ENCODE measurements at places on chromosomes 13 and 19.

DNA sequence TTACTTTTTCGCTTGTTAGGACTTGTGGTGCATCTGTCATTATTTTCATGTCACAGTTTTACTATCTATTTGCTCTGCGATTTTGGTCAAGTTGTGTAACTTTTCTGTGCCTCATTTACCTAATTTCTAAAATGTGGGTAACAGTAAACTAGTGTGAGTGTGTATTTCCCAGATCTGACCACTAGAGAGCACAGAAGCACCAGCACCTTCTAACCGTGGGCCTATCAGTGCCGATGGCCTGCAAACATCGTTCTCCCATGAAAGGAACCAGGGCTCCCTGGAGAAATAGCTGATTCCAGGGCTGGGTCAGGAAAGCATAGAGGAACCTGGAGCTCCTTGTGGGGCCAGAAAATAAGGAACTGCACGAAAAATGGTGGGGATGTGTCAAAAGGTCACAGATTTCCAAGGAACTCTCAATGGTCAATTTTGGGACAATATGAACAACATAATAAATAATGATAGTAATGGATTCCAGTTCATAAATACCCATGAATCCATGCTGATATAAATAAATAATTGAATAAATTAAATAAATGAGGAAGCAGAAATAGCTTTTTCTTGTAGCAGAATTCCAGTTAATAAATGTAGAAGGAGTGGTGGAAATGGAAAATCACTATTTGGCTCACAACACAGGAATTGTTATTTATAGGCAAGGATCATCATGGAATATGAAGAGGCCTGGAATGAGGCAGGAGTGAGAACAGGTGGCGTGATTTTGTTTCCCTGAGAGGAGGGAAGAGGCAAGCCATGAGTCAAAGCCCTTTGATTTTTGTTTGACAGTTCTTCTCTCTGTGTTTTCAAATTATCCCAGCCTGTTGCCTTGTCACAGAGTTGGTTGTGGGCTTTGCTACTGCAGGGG lies 31.1 kb downstream of the CEACAM8 start:
- no peak overlapping the region for H3K4me3 ChIP-seq
- peaks cover 37% of the 10 kb centered on the region for H3K27me3 ChIP-seq
- H3K36me3 ChIP-seq = no peaks in the 10 kb centered on the region
- DNase-seq = peak; percentile 39

DNA sequence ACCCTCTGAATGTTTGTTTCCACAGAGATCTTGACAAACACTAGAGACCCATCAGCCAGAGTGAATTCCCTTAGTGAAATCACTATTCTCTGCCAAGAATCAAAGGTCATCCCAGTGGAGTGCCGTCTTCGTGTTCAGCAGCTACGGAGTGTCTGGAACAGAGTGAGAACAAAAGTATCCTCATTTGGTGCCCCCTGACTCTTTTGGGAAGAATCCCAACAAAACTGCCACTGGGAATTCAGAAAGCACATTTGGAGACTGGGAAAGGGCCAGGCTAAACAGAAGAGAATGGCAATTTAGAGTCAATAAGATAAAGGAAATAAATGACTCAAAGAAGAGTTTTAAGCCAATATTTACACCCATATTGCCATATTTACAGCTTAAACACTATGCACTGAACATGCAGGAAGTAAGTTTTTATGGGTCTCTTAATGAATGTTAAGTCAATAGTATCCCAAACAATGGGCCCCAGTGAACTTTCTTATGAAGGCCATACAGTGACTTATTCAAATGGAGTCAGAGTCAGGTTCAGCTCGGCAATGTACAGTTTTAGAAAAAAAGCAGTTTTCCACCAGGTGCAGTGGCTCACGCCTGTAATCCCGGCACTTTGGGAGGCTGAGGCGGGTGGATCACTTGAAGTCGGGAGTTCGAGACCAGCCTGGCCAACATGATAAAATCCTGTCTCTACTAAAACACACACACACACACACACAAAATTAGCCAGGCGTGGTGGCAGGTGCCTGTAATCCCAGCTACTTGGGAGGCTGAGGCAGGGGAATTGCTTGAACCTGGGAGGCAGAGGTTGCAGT lies 392.6 kb downstream of the KLF5 start:
- H3K27me3 ChIP-seq = no peaks in the 10 kb centered on the region
- DNase-seq = no peak

GRCh38 chr13:25905611-25906010 lies 146.2 kb downstream of the SHISA2 start:
- no peaks in the 10 kb centered on the region for H3K27me3 ChIP-seq
- no peak overlapping the region for H3K4me3 ChIP-seq
- H3K27ac ChIP-seq = no peak overlapping the region

GRCh38 chr13:58343076-58343475 lies 711.5 kb downstream of the PCDH17 start:
- no peaks in the 10 kb centered on the region for H3K4me1 ChIP-seq
- no peak overlapping the region for H3K27ac ChIP-seq
- no peaks in the 10 kb centered on the region for H3K27me3 ChIP-seq
- DNase-seq = no peak

DNA sequence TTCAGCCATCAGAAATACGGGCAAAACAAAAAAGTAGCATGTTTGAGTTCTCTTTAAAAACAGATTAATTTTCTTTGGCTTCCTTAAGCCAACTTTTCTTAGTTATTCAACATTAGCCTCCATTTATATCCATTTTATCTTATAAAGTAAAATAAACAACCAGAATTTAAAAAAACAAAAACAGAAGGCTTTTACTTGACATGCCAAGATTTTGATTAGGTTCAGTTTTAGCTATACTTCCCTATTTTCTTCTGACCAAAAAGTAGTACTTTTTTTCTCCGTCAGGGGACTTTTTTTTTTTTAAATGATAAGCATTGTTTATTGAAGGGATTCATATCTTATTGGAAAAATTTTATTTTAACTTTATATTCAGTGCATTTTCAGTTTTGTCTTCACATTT lies 18.1 kb downstream of the RNASEH2B start:
- DNase-seq = no peak
- no peaks in the 10 kb centered on the region for H3K4me1 ChIP-seq
- peaks cover 3% of the 10 kb centered on the region for H3K36me3 ChIP-seq
- H3K27me3 ChIP-seq = no peaks in the 10 kb centered on the region

- H3K4me1 ChIP-seq = no peaks in the 10 kb centered on the region
- no peak overlapping the region for H3K27ac ChIP-seq
- no peaks in the 10 kb centered on the region for H3K27me3 ChIP-seq
- no peak overlapping the region for H3K4me3 ChIP-seq
- DNase-seq = no peak
Observed at GRCh38 chr13:50936679-50937078, 27.1 kb downstream of the RNASEH2B start.

GRCh38 chr19:43675269-43675879 lies 5.4 kb upstream of the PLAUR start:
- peaks cover 9% of the 10 kb centered on the region for H3K4me1 ChIP-seq
- H3K27me3 ChIP-seq = no peaks in the 10 kb centered on the region
- peak; percentile 78 for DNase-seq
- H3K27ac ChIP-seq = no peak overlapping the region
- H3K4me3 ChIP-seq = no peak overlapping the region

DNA sequence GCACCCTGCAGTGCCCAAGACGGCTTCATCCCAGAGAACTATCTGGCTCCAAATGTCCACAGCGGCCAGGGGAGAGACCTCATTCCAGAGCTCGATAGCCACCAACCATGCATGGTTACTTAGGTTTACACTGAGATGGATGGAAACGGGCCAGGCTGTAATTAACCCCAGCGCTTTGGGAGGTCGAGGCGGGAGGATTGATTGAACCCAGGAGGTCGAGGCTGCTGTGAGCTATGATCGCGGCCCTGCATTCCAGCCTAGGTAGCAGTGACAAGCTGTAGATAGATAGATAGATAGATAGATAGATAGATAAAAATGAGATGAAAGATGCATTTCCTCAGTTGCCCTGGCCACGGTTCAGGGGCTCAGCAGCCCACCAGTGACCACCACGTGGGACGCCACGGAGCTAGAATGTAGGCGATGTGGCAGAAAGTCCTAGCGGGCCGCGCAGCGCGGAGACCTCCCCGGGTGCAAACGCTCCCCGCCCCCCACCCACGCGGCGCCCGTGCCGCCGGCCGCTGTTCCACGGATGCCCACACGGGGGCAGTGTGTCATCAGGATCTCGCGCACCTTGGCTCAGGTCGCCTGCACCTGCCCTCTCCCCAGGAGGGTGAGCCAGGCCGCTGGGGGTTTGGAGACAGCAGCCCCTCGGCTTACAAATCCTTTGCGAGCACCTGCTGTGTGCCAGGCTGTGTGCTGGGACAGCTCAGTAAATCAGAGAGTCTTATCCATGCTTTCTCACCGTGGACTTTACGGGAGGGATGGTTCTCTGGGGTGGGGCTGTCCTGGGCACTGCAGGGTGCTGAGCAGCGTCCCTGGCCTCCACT lies 13.5 kb upstream of the TLE5 start:
- no peak for DNase-seq
- peak overlapping the region; percentile 20 for H3K4me3 ChIP-seq
- H3K27ac ChIP-seq = no peak overlapping the region
- no peaks in the 10 kb centered on the region for H3K36me3 ChIP-seq
- peaks cover 3% of the 10 kb centered on the region for H3K4me1 ChIP-seq

DNA sequence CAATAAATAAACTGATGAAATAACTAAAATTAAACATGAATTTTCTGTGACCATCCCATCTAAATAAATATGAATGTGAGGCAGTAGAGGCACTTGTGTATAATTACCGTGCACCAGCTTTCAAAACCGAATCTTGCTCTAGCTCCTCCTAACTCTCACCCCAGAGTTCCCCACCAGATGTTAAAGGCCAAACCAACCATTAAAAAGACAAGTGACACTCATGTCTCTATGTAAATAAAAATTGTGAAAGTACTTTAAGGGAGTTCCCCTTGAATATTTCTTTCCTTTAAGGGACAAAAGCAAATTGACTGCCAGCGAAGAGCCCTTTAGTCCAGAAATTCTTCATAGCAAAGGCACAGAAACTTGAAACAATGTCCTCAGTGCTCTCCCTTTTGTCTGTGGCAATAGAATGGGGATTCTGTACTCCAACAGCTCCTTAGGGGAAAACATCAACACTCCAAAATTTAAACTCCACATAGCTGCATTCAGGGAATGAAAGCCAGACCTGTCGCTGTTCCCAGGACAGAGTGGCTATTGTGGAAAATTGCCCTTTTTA lies 101.7 kb upstream of the SOX21 start:
- no peaks in the 10 kb centered on the region for H3K4me1 ChIP-seq
- no peaks in the 10 kb centered on the region for H3K36me3 ChIP-seq
- no peak overlapping the region for H3K4me3 ChIP-seq
- no peak for DNase-seq

- no peaks in the 10 kb centered on the region for H3K4me1 ChIP-seq
- no peak overlapping the region for H3K27ac ChIP-seq
- H3K27me3 ChIP-seq = no peaks in the 10 kb centered on the region
- no peak for DNase-seq
Observed at GRCh38 chr13:34258646-34259386, 440.9 kb downstream of the RFC3 start.

DNA sequence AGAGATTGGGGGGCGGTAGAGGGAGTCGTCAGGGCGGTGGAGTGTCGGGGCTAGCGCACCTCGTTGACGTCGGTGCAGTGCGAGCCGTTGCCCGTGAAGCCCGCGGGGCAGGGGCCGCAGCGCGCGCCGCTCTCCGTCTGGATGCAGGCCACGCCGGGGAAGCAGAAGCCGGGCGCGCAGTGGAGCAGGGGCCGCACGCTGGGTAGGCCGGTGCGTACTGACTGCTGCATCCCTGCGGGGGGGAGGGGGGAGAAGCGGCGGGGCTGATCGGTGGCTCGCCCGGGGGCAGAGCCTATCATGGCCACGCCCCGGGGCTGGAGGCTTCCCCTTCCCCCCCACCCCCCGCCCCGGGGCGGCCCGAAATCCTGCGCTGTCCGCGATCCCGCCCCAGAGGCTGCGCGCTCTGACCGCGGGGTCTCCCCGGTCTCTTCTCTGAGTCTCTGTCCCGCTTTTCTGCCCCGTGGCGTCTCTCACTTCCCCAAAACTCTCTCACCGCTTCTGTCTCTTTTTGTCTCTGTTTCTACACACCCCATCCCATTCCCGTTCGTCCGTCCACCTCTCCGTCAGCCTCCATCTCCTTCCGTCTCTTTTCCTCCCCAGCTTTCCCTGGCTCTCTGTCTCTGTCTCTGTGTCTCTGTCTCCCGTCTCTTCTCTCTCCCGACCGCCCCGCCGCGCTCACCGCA lies 1.1 kb downstream of the COMP start:
- H3K27me3 ChIP-seq = peaks cover 74% of the 10 kb centered on the region
- H3K4me3 ChIP-seq = peak overlapping the region; percentile 19
- peaks cover 2% of the 10 kb centered on the region for H3K4me1 ChIP-seq
- DNase-seq = no peak

GRCh38 chr13:105579821-105580710 lies 955.4 kb downstream of the EFNB2 start:
- no peak overlapping the region for H3K4me3 ChIP-seq
- H3K27me3 ChIP-seq = no peaks in the 10 kb centered on the region
- no peaks in the 10 kb centered on the region for H3K4me1 ChIP-seq

DNA sequence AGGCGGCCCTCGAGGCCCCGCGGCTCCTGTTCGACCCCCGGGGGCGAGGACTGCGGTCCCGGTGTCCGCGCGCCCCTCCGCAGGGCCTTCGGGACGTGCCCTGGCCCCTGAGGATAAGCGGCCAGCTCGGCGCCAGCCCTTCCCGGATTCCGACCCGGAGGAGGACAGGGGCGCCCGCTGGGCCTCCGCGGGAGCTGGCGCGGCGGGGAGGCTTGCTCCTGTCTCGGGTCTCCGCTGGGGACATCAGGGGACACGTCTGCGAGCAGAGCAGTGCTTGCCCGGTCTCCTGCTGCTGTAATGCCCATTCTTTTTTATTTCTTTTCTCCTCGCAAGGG lies 829 bp downstream of the B3GLCT start:
- peak overlapping the region; percentile 80 for H3K27ac ChIP-seq
- no peak for DNase-seq
- no peaks in the 10 kb centered on the region for H3K36me3 ChIP-seq
- peaks cover 7% of the 10 kb centered on the region for H3K4me1 ChIP-seq
- no peaks in the 10 kb centered on the region for H3K27me3 ChIP-seq

DNA sequence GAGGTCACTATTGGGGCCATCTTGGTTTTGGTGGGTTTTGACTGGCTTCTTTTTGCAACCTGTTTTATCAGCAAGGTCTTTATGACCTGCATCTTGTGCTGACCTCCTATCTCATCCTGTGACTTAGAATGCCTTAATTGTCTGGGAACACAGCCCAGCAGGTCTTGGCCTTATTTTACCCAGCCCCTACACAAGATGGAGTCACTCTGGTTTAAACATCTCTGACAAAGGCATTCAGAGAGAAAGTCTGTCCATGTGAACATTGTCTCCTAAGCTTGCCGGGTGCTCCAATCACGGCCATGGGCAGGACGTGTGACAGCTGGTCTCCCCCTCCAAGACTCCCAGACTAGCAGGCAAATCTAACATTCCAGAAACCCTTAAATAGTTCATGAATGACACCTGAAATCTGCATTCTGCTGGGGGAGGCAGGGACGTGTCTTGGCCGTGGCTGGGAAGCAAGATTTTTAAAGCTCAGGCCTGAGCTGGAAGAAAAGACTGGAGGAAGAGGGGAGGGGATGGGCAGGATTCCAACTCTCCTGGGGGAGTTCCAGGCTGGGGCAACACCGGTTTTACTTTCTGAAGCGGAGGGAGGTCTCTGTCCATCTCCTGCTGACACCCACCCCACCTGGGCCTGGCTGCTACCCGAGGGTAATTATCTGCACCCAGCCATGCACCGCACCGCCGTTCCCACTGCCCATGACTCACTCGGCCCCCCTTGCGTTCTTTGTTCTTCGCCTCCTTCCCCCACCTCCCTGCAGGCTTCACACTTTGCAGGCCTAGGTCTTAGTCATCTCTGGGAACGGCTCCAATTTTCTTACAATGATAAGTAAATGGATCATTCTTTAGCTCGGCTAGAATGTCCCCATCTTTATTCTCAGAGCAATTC lies 11.6 kb upstream of the OR1M1 start:
- no peak overlapping the region for H3K4me3 ChIP-seq
- DNase-seq = peak; percentile 83
- H3K36me3 ChIP-seq = no peaks in the 10 kb centered on the region
- no peak overlapping the region for H3K27ac ChIP-seq
- no peaks in the 10 kb centered on the region for H3K4me1 ChIP-seq

GRCh38 chr13:41502673-41503072 lies 45.3 kb downstream of the RGCC start:
- no peak overlapping the region for H3K27ac ChIP-seq
- H3K27me3 ChIP-seq = no peaks in the 10 kb centered on the region

Data from IMR-90 (cell line).